ENCODE measurements at places on chromosomes 16 and 17.
A peak's percentile ranks its signal among the peaks of the same experiment; 100 is the strongest.

GRCh38 chr16:705431-706188 is at the start of gene FBXL16:
TSS of gene FBXL16 (minus strand) at chr16:705801. CDS start at chr16:697405, 8,396 bp downstream.
- peak; percentile 96 for DNase-seq

DNA sequence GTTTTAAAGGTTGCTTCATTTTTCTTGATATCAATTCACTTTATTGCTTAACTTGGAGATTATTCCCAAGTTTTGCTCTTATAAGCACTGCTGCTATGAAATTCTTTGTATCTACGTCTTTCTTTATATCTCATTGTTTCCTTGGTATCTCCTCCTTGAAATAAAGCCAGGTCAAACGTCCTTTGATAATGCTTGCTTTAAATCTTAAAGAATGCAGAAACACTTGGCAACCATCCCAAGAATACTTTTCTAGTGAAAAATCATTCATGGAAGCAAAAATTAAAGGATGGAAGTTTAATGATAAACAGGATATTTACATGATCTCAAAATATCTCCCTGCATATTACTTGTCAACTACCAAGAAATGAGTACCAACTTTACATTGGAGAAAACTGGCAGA is 175.2 kb downstream of the CPPED1 start:
- no peak for DNase-seq

DNA sequence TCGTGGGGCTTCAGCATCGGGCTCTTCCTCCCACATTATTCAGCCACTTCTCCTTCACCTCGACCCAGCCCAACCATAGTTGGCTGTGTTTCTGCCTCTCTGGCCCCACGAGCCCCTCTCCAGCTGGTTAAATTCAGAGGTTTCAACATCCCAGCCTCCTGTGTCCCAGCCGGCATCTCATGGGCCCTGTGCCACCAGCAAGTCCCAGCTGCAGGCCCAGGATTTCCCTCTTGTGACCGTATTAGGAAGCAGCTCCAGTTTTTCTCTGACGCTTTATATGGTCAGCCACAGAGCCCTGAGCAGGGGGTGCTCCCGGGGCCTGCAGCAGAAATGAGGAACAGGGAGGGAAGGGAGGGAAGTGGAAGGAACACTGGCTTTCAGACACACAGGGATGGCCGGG is 27.4 kb downstream of the MYH11 start:
- no peak for DNase-seq

DNA sequence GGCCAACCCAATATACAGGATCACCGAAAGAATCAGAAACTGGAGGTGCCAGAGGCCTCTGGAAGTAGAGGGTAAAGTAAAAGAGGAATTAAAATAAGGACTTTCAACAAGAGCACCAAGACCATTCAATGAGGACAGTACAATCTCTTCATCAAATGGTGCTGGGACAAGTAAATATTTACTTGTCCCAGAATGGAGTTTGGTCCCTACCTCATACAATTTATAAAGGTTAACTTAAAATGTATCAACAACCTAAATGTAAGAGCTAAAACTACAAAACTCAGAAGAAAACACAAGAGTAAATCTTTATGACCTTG is 56.5 kb downstream of the USP31 start:
- DNase-seq = no peak

- peak; percentile 47 for DNase-seq
Observed at GRCh38 chr16:27109666-27110523, 43.2 kb downstream of the C16orf82 start.

- no peak for DNase-seq
Observed at GRCh38 chr17:73956595-73957465, 246.6 kb upstream of the RPL38 start.

DNA sequence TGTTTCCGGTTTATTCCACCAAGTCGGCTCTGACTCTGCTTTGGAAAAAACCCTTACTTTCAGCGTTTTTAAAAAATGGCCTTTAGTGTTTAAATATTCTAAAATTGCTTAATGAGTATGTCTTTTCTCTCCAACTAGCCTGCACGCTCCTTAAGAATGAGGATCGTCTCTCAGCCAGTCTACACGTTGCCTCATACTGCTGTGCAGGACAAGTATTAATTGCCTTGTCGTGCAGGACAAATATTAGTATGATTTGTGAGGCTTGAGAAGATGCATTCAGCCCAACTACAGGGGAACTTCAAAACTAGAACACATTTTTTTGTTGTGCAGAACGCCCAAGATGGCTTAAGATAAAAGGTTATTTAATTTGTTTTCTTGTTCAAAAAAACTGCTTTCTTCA is 61.2 kb downstream of the MARCHF10 start:
- DNase-seq = no peak

GRCh38 chr16:54930005-54930868 is at the start of gene IRX5:
TSS of gene IRX5 (plus strand) at chr16:54930865. CDS start at chr16:54931199, 334 bp downstream.
- DNase-seq = peak; percentile 50

- no peak for DNase-seq
Observed at GRCh38 chr16:4693956-4694641, 737 bp downstream of the NUDT16L1 start.

- no peak for DNase-seq
Observed at GRCh38 chr16:56700631-56701030, 18.4 kb downstream of the MT1X start.

DNA sequence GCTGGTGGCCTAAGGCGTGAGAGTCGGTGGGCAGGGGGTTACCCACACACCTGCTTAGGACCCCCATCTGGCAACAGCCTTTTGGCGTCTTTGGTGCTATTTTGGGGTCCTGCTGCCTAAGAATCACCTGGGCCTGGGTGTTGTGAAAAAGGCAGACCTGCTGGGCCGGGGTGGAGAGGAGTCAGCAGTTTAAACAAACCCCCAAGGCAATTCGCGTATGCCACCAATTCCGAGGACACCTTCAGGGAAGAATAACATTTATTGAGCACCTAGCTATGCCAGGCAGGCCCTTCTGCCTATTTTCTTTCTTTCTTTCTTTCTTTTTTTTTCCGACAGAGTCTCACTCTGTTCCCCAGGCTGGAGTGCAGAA is 53.9 kb upstream of the TOB1 start:
- DNase-seq = no peak

- DNase-seq = no peak
Observed at GRCh38 chr16:50305441-50306061, 39.2 kb downstream of the ADCY7 start.

- no peak for DNase-seq
Observed at GRCh38 chr17:44354582-44355561, 8.8 kb downstream of the FAM171A2 start.

GRCh38 chr16:79835194-79835593 is 234.7 kb upstream of the MAF start:
- no peak for DNase-seq

DNA sequence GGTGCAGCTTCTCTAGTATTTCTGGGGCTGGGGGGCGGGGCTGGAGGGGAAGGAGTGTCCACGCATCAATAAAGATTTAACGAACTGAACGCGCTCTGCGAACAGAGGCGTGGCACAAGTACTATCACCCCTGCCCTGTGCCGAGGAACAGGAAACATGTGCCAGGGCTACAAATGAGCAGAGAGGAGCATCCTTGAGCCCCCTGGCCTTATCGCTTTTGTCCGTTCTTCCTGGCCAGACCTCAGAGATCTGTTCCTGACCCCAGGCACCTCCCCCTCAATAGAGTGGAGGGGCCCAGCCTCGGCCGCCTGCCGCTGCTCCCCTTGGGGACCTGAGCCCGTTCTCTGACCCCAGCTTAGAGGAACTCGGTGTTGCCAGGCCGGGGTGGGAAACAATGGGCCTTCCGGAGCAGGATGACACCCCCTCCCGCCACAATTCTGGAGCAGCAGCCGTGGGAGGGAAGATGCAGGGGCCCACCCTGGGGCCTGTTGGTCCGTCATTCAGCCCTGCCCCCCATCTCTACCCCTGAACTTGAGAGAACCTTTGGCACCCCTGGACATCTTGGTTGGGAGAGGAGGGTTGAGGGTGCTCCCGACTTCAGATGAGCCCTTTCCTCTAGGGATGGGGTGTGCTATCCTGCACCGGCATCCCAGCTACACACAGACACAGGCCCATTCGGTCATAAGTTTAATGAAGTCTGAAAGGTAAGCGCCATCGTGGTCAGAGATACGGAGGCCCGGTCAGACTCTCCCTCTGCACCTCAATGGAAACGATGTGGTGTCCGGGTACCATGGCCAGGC is 1.1 kb downstream of the NAA38 start:
- no peak for DNase-seq

GRCh38 chr16:10876799-10877341 is at the start of gene CIITA:
TSS of gene CIITA (plus strand) at chr16:10877202. CDS start at chr16:10877331, 129 bp downstream.
- DNase-seq = no peak

GRCh38 chr17:16484445-16485175 is 7.4 kb downstream of the LRRC75A start:
- no peak for DNase-seq

GRCh38 chr17:42131981-42132432 is 9.4 kb downstream of the HSPB9 start:
- no peak for DNase-seq

DNA sequence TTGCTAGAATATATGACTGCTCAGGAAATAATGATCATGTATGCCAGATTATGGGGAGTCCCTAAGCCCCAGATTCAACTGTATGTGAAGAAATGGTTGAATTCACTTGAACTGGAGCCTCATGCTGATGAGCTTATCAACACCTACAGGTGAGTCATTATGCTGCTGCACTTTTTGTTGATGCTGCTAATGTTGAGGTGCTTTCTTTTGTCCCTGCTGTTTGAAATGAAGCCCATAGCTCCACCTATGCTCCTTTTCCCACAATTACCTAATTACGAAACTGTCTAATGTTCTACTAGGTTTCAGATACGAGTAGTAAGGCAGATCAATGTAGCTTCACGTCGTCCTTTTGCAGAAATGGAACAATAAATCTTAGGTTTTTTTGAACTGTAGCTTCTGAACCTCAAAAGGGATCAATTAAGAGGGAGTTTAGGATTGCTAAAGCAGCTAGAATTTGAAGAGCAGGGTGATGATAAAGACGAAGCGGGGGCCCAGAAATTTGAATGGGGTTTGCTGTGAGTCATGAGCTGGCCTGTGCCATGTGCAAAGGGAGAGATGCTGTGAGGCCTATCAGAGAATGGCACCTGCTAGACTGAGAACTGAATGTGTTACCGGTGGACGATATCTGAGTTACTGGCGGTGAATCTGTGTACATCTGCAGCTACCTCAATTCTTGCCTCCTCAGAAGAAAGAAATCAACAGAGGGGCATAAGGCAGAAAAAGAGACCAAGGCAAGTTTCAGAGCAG is 6.1 kb upstream of the UQCRC2 start:
- no peak for DNase-seq

DNA sequence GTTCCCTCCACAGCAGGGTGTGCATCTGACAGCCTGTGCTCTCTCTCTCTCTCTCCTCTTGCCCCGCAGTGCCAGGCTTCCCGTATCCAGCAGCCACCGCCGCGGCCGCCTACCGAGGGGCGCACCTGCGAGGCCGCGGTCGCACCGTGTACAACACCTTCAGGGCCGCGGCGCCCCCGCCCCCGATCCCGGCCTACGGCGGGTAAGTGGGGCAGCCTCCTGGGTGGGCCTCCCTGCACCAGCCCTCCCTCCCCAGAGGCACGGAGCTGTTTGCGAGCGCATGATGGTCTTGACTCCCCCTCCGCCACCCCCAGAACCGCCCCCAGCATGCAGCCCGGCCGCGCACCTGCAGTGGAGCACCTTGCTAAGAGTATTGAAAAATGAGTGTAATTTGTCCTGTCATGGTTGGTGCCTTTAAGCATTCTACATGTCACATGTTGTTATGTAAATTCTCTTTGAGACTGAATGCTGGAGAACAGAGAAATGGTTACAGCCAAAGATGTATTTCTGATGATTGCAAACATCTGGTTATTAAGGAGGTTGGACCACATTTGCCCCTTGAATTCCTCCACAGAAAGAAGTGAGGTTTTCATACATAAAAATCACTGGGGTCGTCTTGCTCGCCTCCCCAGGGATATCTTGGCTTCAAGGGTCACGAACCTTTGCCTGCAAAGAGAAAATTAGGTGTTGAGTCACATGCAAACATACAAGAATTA is 321.3 kb downstream of the RBFOX1 start:
- no peak for DNase-seq

- no peak for DNase-seq
Observed at GRCh38 chr17:76927577-76927976, 59.4 kb downstream of the MGAT5B start.

DNA sequence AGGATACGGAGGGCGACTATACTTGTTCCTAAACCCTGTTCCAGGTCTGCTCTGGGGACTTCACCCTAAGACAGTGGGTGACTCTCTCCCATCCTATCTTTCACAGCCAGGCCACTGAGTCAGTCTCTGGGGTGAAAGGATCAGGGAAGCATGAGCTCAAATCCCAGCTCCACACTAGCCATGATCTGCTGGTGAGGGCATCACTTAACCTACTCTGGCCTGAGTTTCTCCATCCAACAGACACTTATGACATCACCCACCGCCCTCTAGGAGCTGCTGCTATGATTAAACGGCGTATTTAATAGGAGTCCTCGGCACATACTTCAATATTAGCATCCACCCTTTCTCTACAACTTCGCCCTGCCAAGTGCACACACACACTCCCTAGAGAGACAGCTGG is 10.1 kb downstream of the GAST start:
- no peak for DNase-seq

DNA sequence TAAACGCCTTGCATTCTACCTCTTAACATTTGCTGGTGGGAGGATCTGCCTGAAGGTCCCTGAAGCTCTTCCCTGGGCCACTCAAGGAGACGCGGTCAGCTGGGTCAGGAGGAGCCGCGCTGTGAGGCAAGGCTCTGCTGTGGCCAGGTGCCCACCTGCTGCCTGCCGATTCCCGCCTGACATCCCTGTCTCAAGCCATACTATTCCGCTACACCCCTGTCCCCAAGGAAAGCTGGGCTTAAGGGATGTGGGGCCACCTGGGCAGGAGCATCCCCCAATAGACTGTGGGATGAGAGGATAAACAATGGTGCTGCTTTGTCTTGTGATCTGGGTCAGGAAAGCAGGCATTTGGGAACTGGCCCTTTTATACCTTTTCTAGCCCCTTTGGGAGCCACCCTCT is 5.1 kb downstream of the TPPP3 start:
- DNase-seq = no peak

- no peak for DNase-seq
Observed at GRCh38 chr17:67390646-67391361, 13.7 kb downstream of the PITPNC1 start.

GRCh38 chr17:31660684-31661083 is 198.4 kb downstream of the COPRS start:
- DNase-seq = no peak

All from cerebellum (tissue), 4 donors.